ENCODE measurements at places on chromosomes 5 and 9.

GRCh38 chr9:132698989-132699388 is 28.7 kb downstream of the GTF3C4 start:
- peak; percentile 47 for DNase-seq

DNA sequence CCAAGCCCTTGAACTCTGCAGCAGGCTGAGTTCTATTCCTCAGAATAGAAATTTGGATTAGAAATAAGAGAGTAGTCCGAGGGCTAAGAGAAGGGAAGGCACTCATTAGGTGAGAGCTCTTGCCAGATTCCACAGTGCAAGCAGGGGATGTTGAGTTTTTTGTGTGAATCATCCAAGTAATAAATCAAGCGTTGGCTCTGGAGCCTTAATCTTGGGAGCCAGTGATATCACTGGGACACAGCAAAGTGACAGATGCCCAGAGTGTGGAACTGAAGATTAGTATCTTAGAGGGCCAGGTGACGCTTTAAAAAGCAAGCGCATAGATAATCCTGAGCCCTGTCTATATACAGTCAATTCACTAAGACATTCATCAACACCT is 60.3 kb downstream of the FOXD1 start:
- DNase-seq = no peak

- DNase-seq = no peak
Measured at GRCh38 chr9:136906266-136906665, 19.9 kb downstream of the TRAF2 start.

GRCh38 chr9:69223605-69224004 is 49.5 kb downstream of the TJP2 start:
- peak; percentile 52 for DNase-seq

- DNase-seq = no peak
Measured at GRCh38 chr9:81791076-81791475, 101.7 kb upstream of the TLE1 start.

GRCh38 chr9:126842977-126843799 is 17.3 kb upstream of the ZBTB34 start:
- no peak for DNase-seq

DNA sequence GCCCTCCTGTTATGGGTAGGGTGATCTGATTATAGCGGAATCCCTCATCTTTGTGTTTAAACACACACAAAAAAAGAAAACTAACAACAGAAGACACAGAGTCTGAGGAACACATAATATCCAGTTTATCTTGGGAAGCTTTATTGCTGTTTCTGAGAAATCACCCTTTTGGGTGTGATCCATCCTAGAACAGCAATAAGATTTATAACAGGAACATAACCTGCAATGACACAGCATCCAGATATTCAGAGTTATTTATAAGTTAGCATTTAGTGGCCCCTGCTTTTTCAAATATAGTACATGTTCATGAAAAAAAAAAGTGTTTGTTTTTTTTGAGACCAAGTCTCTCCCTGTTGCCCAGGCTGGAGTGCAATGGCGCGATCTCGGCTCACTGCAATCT is 79.9 kb downstream of the RFK start:
- DNase-seq = no peak

- DNase-seq = no peak
Measured at GRCh38 chr9:127898433-127899127, 823 bp downstream of the ST6GALNAC6 start.

All from T47D (cell line).